Neural crest cell (in vitro differentiated cells): ENCODE measurements at places on chromosomes 16 and 17. TPM values are rescaled to one million over a fixed set of nuclear protein-coding genes. Genes with fewer than 3 reads are reported as not detected.

MT4 gene
- total RNA-seq: not detected in 2 replicates

WDR90 gene
- total RNA-seq: 95.8 and 97.0 TPM in 2 replicates

GRAP gene
- 2.1 and 2.8 TPM in 2 replicates for total RNA-seq

RAB11FIP4 gene
- total RNA-seq: 7.4 and 8.0 TPM in 2 replicates
